ENCODE measurements at places on chromosomes 7 and 10. TPM values are rescaled to one million over a fixed set of nuclear protein-coding genes. Genes with fewer than 3 reads are reported as not detected.

- peak; percentile 55 for DNase-seq
Observed at GRCh38 chr10:122139627-122140170, 131.4 kb upstream of the BTBD16 start.

DNA sequence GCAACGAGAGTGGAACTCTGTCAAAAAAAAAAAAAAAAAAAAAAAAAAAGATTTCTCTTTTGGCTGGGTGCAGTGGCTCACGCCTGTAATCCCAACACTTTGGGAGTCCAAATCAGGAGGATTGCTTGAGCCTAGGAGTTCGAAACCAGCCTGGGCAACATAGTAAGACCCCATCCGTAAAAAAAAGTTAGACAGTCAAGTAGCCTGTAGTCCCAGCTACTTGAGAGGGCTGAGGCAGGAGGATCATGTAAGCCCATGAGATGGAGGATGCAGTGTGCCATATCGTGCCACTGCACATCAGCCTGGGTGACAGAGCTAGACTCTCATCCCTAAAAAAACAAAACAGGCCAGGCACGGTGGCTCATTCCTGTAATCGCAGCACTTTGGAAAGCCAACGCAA, 25.2 kb downstream of the PDLIM1 start:
- no peak for DNase-seq

Gene CCL24
- total RNA-seq = not detected

Gene TRIM4
- total RNA-seq = 22.8 TPM

Gene PLA2G12B
- total RNA-seq = 0.31 TPM

GRCh38 chr10:115931309-115931708, 341.7 kb downstream of the GFRA1 start:
- DNase-seq = no peak

Gene CRYGN
- total RNA-seq = not detected

DNA sequence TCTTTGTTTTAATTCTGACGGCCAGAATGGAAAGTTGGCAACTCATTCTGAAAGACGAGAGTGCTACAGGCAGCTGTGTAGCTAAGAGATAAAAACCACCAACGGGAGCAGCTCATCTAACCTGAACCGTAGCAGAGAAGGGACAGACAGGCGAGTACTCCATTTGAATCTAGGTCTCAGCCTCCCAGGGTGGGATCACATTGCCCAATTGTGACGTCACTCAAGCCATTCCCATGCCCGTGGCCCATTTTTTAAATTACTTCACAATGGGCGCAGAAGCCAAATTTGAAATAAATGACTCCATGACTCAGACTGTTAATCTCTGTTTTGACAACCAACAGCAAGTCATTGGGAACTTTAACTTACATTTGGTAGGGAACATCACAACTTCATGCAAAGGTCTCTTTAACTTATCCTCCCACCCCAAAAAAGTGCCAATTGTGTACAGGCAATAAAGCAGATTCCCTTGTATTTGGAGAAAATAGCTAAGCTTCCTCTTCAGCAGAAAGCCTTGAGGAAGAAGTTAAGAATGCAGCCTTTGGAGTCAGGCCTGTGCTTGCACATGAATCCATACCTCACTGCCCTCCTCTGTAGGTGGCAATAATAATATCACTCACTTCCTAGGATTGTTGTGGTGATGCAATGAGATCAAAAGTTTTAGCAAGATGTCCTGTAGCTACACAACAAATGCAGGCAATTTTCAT, 93.2 kb upstream of the KIF5B start:
- DNase-seq = peak; percentile 79

DNA sequence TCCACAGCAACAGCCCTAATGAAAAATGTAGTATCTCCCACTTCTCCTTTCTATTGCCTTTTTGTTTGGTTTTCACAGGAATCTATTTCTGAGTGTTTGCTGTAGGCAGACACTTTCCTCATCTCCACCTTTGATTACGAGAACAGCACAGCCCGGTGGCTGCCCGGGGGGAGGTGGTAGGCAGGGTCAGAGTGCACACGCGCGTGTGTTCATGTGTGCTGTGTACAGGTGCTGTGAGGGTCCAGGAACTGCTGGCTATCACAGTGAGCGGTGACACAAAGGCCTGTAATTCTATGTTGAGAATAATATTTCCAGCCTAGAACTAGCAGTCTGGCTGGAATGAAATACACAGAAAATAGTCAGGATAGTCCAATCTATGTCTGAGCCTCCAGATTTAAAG, 212.8 kb downstream of the ADARB2 start:
- no peak for DNase-seq

DNA sequence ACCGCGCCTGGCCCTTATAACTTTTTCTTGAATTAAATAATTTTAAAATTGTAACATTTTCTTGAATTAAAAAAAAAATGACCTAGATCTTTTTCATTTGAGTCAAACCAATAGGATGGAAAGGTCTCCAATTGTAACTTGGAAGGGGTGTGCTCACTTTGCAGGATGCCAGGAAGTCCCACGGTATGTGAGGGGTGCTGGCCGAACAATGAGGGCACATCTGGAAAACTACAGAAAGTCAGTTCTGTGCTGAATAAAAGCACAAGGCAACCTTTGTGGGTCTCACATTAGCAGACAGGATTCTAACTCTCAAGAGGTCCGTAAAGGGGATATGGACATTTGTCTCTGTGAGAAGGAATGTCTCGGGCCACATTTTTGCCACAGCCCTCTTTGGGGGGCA, 52.8 kb upstream of the PDLIM1 start:
- DNase-seq = no peak

- DNase-seq = no peak
Observed at GRCh38 chr10:74949843-74950765, 123.7 kb downstream of the KAT6B start.

- no peak for DNase-seq
Observed at GRCh38 chr7:27152816-27153442, 546 bp upstream of the HOXA3 start.

Gene TMEM139
- total RNA-seq = 0.51 TPM

Data from tongue (tissue), 3 donors.